ENCODE measurements at places on chromosomes 11 and 22. TPM values are rescaled to one million over a fixed set of nuclear protein-coding genes. Genes with fewer than 3 reads are reported as not detected.

The ISX gene
- not detected for total RNA-seq

GRCh38 chr11:3159296-3160190 lies 5.6 kb downstream of the OSBPL5 start:
- ATAC-seq, result peak; percentile 26

DNA sequence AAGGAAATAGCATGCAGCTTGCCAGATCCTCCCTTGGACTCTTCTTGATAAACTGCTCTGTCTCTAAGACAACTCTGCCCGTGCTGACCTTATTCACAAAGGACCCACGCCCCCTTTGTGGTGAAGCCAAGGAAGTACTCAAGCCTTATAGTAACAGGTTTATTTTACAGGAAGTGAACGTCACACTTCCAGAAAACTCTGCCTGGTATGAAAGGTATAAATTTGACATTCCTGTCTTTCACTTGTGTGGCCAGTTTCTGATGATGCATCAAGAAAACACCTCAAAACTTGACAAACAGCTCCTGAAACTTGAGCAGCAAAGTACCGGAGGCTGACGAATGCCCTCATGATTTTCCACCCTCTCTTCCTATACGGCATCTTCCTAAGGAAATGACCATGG lies 12.5 kb upstream of the PELI3 start:
- no peak for ATAC-seq

- ATAC-seq, result peak; percentile 25
Observed at GRCh38 chr11:64384981-64385944, 26.3 kb downstream of the RPS6KA4 start.
